Cerebellar cortex (tissue), 1 donor: ENCODE measurements at places on chromosomes 11 and 22.

GRCh38 chr11:107780775-107781174 lies 68.9 kb upstream of the SLN start:
- no peak for DNase-seq

DNA sequence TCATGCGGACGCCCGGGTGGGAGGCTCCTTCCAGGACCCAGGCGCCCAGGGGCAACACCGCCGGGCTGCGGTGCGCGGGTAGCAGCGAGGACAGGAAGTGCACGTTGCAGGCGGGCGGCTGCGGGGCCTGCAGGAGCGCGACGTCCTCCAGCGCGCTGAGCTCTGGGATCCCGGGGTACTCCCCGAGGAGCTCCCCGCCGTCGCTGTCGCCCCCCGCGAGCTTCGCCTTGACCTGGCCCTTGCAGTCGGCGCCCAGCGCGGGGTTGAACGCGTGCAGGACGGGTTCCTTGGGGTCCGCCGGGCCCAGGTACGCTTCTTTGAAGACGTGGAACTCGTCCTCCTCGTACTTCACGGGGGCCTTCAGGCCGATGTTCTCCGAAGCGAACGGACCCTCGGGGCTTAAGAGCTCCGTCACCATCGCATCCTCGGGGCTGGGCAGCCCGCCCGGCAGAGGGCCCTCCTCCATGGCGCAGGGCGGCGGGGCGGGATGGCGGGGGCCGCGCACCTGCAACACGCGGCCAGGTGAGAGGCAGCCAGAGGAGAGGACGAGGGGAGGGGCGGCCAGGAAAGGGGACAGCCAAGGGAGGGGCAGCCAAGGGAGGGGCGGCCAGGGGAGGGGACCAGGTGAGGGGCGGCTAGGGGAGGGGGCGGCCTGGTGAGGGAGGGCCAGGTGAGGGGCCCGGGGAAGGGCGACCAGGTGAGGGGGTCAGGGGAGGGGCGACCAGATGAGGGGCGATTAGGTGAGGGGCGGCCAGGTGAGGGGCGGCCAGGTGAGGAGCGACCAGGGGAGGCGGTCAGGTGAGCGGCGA lies 921 bp downstream of the TESMIN start:
- no peak for DNase-seq

GRCh38 chr22:46122511-46122971 lies 27.8 kb upstream of the PPARA start:
- DNase-seq: peak; percentile 55

DNA sequence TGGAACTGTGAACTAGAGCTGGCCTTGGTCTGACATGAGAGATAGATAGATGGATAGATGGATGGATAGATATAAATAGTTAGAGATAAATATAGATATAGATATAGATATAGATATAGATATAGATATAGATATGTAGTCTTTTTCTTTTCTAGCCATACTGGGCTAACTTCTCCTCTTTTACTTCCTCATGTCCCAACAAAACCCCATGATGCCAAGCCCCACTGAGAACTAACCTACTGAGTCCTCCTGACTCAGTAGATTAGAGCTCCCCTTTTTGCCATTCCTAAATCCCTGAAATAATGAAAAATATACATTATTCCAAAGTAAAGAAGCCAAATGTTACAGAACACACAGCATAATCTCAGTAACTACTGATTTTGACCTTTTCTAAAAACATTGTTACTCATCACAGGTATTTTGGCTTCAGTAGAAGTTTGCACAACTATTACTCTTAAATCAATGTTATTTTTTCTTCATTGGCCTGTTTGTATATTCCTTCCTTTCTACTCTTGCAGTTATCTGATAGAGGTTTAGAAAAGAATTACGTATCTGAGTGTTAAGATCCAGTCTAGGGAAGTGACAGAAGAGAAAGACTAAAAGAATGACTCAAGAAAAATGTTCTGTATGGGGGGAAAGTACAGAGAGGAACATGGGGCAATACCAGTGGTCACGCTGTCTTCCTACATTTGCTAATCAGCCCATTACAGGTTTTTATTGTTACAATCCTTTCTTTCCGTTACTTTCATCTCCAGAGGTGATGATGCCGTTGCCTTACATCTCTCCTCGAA lies 6.0 kb upstream of the OR10D3 start:
- DNase-seq: no peak
